ENCODE measurements at places on chromosomes 2 and 18.

DNA sequence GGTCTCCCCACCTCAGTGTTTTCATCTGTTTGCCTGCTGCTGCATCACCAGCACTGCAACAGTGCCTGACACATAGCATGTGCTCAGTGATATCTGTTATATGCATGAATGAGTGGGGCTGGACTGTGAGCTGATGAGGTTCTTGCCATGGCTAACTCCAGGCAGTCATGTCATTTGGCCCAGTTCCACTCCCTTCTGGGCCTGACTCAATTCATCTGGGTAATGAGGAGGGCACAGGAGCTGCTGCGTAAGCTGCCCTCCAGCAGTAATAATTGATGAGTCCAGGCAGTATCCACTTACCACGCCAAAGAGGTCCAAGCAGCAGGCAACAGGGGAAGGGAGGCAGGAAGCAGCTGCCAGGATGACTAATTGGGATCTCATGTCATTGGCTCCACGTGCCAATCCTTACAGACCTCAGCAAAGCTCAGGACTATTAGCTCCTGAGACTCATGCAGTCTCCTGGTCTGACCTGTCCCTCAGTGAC lies 34.1 kb upstream of the MAT2A start:
- no peak for DNase-seq

- DNase-seq, result no peak
These were observed 413.6 kb downstream of the PTH2R start for GRCh38 chr2:208820014-208820688.

DNA sequence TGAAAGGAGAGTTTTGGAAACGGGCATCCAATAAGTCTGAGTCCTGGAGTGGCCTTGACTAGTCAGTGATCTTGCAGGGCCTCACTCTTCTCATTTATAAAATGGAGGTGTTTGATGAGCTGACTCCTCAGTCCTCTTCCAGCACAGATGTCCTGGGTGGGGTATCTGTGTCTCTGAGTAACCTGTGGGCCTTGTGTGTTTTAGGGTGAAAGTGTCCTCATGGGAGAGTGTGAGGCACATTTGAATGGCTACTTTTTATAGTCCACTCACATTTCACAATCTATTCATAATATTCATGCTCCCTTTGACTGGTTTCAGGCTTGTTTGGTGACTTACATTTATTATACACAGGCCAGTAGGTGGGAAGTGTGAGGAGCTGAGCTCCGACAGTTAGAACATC lies 106.4 kb upstream of the CELF4 start:
- no peak for DNase-seq

- DNase-seq, result no peak
These were observed 1184.9 kb upstream of the CDH2 start for GRCh38 chr18:29361843-29362242.

DNA sequence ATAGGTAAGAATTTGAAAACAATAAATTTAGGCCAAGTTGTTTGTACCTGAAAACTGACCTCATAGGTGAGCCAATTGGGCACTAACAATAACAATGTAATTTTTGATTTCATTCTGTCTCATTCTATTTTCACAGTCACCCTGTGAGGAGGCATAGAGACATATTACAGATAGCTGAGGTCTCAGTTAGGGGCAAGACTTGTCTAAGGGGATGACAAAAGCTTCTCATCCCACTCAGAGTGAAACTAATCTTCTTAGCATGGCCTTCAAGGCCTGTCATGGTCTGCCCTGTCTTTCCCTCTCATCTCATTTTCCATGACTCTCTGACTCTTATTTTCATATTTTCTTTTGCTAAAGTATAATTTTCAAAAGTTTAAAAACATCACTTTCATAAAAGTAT lies 562.0 kb upstream of the TNP1 start:
- DNase-seq, result no peak

GRCh38 chr2:85011098-85011497 lies 40.1 kb downstream of the KCMF1 start:
- no peak for DNase-seq

DNA sequence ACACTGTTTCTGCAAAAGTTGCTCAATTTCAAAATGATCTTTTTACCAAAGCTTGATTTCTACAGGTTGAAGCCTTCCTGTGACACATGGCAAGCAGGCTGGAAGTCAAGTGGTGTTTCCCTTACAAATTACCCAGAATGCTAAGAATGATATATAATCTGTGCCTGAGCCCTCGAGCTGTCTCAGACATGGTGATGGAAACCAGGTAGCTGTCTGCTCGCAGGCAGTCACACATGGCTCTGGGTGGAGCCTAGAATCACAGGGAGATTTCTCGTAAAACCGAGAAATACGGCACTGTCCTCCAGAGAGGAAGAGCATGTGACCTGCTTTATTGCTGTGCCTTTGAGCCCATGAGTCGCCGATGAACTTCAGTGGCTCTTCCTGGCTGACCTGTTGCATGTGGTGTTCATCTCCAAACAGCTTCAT lies 392.9 kb downstream of the ZNF521 start:
- DNase-seq, result no peak

DNA sequence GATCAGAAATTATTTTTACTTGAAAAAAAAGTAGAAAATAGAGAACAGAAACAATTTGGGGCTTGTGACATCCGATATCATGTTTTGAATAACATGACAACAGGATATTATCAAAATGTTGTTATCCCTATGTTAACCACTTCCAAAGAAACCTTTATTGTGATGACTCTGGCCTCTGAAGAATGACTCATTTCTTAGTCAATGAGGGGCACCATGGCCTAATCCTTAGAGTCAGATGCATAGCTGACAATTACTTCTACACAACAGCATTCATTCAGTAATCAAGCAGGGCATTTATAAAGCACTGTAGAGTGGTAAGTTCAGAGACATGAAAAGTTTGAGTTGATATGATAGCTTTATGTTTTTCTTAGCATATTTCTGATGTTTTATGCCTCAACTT lies 703.0 kb downstream of the RNF144A start:
- DNase-seq, result no peak

DNA sequence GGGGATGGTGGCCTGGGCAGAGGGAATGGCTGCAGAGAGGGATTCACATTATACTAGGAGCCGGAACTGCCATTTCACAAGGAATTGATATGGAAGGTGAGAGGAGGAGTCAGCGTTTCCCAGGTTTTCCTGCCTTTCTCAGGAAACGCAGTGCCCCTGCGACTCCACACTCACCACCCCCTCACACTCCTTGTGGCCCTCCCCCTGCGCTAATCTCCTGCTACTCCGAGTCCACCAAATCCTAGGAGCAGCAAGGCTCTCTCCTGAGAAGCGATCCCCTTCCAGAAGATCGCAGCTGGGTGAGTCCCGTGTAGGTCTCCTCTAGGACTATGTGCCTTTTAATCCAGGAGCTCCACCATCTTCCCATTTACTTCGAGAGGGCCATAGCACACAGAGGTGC lies 140.6 kb downstream of the VAPA start:
- DNase-seq, result no peak

DNA sequence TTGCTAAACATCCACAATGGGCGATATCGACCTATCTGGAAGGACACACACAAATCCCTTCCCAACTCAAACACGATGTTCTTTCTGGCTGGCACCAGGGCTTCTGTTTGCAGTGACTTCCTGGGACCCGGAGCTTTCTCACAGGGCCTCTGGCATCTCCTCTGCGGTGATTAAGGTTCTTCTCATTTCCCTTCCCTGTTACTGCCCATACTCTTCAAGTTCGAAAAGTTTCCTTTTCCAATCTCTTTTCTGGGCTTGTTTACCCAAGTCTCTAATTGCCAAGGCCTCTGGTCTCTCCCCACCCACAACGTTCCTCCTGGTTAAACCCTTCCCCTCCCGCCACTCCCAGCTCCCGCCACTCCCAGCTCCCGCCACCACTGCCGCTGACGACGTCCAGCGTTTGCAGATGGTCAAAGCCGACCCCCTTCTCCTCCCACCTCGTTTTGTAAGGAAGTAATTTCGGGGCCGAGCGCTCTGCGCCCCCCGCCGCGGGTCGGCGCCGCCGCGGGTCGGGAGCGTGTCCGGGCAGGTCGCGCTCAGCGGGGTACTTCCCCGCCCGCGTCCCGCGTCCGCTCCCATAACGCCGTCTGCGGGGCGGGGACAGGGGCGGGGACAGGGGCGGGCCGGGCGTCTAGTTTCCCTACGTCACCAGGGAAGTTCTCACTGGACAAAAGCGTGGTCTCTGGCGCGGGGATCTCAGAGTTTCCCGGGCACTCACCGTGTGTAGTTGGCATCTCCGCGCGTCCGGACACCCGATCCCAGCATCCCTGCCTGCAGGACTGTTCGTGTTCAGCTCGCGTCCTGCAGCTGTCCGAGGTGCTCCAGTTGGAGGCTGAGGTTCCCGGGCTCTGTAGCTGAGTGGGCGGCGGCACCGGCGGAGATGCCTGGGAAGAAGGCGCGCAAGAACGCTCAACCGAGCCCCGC lies at the start of gene PMAIP1:
TSS of gene PMAIP1 (plus strand) at position 699 of the 924 bp plus-strand sequence. CDS start at position 881, 182 bp downstream.
- peak; percentile 81 for DNase-seq

GRCh38 chr2:220504938-220505503 lies 877.6 kb downstream of the SLC4A3 start:
- DNase-seq, result no peak

DNA sequence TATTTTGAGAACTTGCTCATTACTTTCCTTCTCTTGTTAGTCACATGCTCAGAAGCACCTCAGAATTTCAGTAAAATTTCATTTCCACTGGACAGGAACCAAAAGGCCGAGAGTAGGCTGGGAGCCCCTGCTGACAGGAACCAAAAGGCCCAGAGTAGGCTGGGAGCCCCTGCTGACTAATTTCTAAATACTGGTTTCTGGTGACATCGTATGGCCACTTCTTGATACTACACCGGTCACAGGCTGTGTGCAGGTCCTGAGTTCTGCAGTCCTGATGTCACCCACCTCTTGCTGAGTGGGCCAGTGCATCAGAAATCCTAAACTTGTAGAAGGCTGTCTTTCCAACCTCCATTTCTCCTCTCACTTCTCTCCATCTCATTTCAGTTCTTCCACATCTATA lies 17.7 kb upstream of the EN1 start:
- no peak for DNase-seq

- no peak for DNase-seq
These were observed 533.7 kb upstream of the TNP1 start for GRCh38 chr2:217393585-217394032.

DNA sequence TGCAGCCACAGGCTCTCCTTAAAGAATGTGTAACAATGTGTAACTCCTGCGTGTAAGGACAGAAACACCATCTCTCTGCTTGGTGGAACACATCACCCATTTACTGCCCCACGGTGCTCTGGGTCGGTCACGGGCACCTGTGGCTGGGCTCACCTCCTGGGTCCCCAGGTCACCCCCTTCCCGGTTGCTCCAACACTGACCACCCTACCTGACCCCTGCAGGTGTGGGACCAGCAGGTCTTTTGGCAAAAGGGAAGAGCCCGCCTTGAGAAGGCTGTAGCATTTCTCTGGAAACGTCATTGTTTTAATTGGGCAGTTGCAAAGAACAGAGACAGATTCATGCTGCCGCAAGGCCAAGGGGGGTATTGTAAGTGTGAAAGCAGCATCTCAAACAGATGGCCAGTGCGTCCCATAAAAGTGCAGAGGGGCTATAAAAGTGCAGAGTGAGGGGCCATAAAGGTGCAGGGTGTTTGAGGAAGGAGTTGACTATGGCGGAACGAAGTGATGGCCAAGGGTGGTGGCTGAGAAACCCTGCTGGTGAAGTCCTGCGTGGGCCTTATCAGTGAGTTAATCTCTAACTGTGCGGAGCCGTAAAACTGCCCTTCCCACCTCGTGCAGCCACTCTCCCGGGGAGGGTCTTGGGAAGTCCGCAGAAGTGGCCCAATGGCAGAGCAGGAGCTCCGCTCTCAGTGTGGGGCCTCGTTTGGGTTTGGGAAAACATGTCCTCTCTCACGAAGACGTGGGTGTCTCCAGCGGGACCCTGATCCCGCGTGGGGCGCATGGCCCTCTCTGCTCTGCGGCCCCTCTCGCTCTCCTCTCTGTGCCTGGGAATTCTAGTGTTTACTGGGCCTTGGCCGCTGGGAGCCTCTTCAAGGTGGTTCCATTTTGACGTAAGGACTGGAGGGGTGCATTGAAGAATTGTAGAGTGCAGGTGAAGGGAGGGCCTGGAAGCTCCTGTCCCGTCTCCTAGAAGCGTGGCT lies 13.7 kb upstream of the NEU4 start:
- DNase-seq, result no peak

Data from stimulated activated CD8-positive, alpha-beta memory T cell treated with anti-CD3 and anti-CD28 coated beads, Interleukin-4, amount 100 ng/mL, for 24 hours (primary cell).